Activated naive CD8-positive, alpha-beta T cell treated with anti-CD3 and anti-CD28 coated beads, Interleukin-2, amount 10 ng/mL, durations not matched to agents 7 days and 5 days (primary cell): ENCODE measurements at places on chromosomes 7 and 10.

GRCh38 chr10:97714401-97715258 is 1.1 kb downstream of the MARVELD1 start:
- peak; percentile 44 for DNase-seq

GRCh38 chr10:132351611-132352010 is 19.6 kb downstream of the LRRC27 start:
- DNase-seq: peak; percentile 13

- no peak for DNase-seq
Measured at GRCh38 chr7:149586646-149587645, 89.3 kb upstream of the ZNF746 start.

DNA sequence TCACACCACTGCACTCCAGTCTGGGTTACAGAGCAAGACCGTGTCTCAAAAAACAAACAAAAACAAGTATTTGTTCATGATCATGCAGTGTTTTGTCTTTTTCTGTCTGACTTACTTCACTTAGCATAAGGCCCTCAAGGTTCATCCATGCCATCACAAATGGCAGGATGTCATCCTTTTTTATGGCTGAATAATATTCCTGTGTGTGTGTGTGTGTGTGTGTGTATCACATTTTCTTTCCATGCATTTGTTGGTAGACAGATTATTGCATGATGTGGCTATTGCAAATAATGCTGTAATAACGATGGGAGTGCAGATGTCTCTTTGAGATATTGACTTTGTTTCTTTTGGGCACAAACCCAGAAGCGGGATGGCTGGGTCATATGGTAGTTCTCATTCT is 14.3 kb upstream of the MNX1 start:
- DNase-seq: no peak

GRCh38 chr10:5434017-5434753 is 21.8 kb downstream of the NET1 start:
- no peak for DNase-seq

DNA sequence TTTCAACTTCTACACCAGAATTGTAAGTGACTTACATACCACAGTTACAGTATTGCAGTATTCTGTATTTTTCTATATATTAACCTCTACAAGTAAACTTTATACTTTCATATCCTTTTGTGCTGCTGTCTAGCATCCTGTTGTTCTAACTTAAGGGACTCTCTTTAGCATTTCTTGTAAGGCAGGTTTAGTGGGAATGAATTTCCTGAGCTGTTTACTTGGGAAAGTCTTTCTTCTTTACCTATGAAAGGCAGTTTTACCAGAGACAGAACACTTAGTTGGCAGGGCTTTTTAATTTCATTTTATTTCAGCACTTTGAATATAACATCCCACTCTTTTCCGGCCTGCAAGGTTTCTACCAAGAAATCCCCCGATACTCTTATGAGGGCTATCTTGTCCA is 75.8 kb upstream of the WAC start:
- no peak for DNase-seq

DNA sequence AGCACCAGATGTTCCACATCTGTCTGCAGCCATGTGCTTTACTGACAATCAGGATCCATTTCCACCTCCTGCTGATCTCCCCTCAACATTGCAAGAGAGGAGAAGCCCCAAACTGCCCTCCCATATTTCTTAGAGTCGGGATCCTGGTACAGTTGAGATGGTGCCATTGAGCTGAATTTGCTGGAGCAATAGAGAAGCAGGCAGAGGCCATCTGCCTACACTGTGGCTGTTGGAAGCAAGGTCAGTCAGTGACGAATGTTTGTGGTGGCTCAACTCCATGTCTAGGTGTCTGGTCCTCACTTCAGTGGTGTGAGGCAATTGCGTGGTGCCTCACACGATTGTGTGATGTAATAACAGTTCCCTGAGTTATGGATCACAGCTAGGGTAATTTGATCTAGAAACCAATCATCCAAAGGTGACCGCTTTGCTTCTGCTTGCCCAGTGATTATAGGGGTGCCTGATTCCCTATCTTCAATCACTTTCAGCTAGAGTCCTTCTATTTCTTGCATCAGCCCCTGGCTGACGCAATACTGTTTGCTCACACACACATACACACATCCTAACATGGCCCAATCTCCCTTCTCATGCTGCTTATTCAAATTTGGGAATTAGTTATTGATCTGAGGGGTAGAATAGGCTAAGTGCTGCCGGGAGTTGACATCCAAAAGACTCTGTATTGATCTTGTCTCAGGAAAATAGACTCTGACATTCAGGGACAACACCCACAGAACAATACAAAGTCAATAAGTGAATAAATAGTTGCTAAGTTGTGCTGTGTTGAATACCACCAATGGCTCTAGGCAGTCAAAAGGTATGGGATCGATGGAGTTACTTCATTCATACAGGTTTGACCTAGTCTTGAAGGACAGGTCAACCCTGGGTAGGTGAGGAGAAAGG is 46.1 kb upstream of the SLC35B4 start:
- DNase-seq: no peak

DNA sequence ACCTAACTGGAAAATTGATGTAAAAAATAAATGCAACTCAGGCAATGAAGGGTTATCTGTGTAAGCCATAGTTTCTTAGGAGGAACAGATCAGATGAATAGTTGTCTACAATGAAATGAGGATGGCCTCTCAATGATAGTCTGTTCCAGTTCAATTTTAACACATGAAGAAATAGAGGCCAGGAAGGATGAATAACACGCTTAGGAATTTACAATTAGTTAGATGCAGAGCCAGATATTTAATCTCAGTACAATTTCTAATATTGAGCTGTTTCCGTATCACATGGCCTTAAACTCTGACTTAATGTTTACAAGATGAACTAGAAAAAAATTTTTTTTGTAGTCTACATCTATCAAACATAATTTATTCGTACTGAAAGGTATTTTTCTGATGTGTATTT is 176.6 kb downstream of the GALNT11 start:
- DNase-seq: no peak

- DNase-seq: no peak
Measured at GRCh38 chr10:75211007-75211691, 553 bp downstream of the VDAC2 start.

GRCh38 chr7:51639661-51640334 is 323.2 kb upstream of the COBL start:
- no peak for DNase-seq
